ENCODE measurements at places on chromosomes 16 and 17.
A peak's percentile ranks its signal among the peaks of the same experiment; 100 is the strongest.

GRCh38 chr16:3951861-3952736 lies 71.6 kb upstream of the CREBBP start:
- H3K4me3 ChIP-seq = no peak overlapping the region
- H3K36me3 ChIP-seq = no peaks in the 10 kb centered on the region
- peaks cover 23% of the 10 kb centered on the region for H3K4me1 ChIP-seq
- H3K27ac ChIP-seq = no peak overlapping the region

- H3K4me3 ChIP-seq = no peak overlapping the region
- peaks cover 4% of the 10 kb centered on the region for H3K4me1 ChIP-seq
- DNase-seq = no peak
- no peak overlapping the region for H3K27ac ChIP-seq
- H3K36me3 ChIP-seq = peaks cover 29% of the 10 kb centered on the region
Measured at GRCh38 chr17:4958102-4958501, 7.2 kb downstream of the ENO3 start.

DNA sequence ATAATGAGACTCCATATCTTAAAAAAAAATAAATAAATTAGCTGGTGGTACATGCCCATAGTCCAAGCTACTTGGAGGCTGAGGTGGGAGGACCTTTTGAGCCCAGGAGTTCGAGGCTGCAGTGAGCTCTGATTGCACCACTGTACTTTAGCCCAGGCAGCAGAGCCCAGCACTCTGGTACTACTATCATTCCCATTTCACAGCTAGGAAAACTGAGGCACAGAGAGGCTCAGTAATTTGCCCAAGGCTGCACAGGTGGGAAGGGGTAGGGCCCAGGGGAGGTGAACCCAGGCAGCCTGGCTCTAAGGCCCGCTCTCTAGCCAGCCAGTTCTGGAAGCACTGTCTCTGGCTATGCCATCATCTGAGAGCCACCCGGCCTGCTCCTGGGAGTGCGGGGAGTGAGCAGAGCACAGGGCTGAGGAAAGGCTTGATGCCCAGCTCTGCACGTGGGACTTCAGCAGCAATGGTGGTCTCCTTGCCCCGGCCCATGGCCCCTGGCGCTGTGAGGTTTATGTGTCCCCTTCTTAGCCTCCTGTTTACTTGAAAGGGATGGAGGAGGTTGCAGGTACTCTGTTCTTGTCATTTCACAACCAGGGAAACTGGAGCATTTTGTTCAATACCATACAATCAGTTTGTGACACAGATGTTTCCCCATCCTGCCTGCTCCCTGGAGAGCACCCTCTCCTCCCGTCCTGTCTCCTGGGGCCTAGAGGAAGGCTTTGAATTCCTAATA lies 222.3 kb downstream of the KATNIP start:
- H3K27me3 ChIP-seq = no peaks in the 10 kb centered on the region
- no peak overlapping the region for H3K4me3 ChIP-seq
- no peaks in the 10 kb centered on the region for H3K4me1 ChIP-seq

GRCh38 chr17:19897090-19897837 lies 29.5 kb upstream of the ULK2 start:
- no peak overlapping the region for H3K4me3 ChIP-seq
- peaks cover 8% of the 10 kb centered on the region for H3K4me1 ChIP-seq
- DNase-seq = no peak

GRCh38 chr17:8896641-8897635 lies 29.5 kb upstream of the PIK3R6 start:
- no peak for DNase-seq
- H3K27ac ChIP-seq = no peak overlapping the region
- H3K36me3 ChIP-seq = no peaks in the 10 kb centered on the region
- no peaks in the 10 kb centered on the region for H3K4me1 ChIP-seq
- peaks cover 15% of the 10 kb centered on the region for H3K27me3 ChIP-seq

DNA sequence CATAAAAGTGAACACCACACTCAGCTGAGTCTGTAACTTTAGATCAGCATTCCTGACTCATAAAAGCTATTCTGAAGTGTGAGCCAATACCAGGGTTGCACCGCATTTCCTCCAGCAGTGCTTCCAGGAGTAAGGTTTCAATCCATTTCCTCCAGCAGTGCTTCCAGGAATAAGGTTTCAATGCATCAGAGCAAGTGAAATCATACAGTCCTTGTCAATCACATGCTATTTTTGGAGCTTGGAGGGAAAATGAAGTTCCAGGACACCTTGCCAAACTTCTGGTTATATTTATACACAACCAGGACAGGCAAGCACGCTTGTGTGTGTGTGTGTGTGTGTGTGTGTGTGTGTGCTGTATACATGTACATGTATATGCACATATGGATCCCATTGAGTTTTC lies 327.6 kb downstream of the GRIN2A start:
- no peak overlapping the region for H3K4me3 ChIP-seq
- H3K4me1 ChIP-seq = no peaks in the 10 kb centered on the region
- no peaks in the 10 kb centered on the region for H3K27me3 ChIP-seq
- H3K27ac ChIP-seq = no peak overlapping the region
- no peaks in the 10 kb centered on the region for H3K36me3 ChIP-seq

- no peaks in the 10 kb centered on the region for H3K4me1 ChIP-seq
- no peak overlapping the region for H3K27ac ChIP-seq
- no peak overlapping the region for H3K4me3 ChIP-seq
Measured at GRCh38 chr17:80729761-80730160, 185.1 kb downstream of the RPTOR start.

DNA sequence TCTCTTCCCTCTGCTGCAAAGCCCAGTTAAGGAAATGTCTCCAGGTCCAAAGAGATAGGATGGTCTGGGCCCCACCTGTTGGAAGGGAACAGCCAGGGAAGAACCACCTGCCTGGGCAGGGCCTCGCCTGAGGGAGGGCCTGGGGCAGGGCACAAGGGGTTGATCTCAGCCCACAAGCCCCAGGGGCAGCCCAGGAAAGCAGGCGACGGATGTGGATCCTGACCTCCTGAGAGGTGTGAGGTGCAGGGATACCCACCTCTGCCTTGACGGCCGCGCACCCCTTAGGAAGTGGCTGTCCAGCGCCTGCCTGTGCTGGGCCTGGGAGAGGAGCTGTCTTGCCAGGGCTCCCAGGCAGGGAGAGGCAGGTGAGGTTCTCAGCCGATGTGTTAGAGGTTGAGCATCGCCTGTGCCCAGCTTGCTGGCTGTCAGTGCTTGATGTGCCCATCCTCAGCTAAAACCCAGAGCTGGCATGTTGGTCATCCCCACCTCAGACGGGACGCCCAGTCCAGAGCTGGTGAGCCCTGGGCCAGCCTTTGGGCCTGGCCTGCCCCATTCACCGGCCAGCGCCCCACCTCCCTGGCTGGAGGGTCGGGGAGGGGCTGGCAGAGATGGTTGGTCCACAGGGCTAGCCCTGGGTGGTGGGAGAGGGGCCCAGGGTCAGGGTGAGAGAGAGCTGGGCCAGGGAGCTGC lies 434 bp downstream of the CEMP1 start:
- no peak overlapping the region for H3K4me3 ChIP-seq
- peaks cover 36% of the 10 kb centered on the region for H3K36me3 ChIP-seq
- DNase-seq = peak; percentile 67
- H3K27ac ChIP-seq = peak overlapping the region; percentile 89

DNA sequence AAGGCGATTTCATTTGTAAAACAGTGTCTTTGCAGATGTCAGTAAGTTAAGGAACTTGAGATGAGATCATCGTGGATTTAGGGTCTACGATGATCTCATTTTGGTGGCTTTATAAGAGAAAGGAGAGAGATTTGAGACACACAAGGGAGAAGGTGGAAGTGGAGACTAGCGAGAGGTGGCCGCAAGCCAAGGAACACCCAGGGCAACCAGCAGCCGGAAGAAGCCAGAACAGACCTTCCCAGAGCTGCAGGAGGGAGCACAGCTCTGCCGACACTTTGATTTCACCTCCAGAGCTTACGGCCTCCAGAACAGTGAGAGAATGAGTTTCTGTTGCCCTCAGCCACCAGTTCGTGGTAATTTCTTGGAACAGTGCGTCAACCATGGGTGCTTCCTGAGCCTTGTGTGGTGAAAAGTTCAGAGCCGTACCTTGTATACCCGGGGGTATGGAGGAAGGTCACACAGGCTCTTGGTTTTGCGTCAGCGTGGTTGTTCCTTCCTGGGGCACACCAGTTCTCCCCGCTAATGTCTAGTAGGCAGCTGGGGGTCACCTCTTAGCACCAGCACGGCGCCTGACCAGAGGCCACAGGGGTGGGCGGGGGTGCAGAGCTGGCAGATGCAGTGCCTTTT lies 12.9 kb upstream of the SEC14L1 start:
- H3K27ac ChIP-seq = peak overlapping the region; percentile 75
- H3K36me3 ChIP-seq = no peaks in the 10 kb centered on the region
- H3K4me3 ChIP-seq = peak overlapping the region; percentile 29
- H3K27me3 ChIP-seq = no peaks in the 10 kb centered on the region
- peak; percentile 77 for DNase-seq
- H3K4me1 ChIP-seq = peaks cover 31% of the 10 kb centered on the region

- H3K27me3 ChIP-seq = no peaks in the 10 kb centered on the region
- no peak overlapping the region for H3K27ac ChIP-seq
- H3K4me1 ChIP-seq = no peaks in the 10 kb centered on the region
- H3K36me3 ChIP-seq = no peaks in the 10 kb centered on the region
Measured at GRCh38 chr17:64679710-64680216, 17.7 kb upstream of the SMURF2 start.

GRCh38 chr17:40884708-40885512 lies at the start of gene KRT20:
TSS of gene KRT20 (minus strand) at chr17:40885242. CDS start at chr17:40885185, 57 bp downstream.
- no peak within 1 kb of the TSS for H3K27ac ChIP-seq
- H3K27me3 ChIP-seq = peaks cover 18% of the 10 kb centered on the region
- H3K4me3 ChIP-seq = no peak within 1 kb of the TSS
- H3K36me3 ChIP-seq = no peaks in the 10 kb centered on the region
- no peak for DNase-seq
- H3K4me1 ChIP-seq = no peaks in the 10 kb centered on the region

DNA sequence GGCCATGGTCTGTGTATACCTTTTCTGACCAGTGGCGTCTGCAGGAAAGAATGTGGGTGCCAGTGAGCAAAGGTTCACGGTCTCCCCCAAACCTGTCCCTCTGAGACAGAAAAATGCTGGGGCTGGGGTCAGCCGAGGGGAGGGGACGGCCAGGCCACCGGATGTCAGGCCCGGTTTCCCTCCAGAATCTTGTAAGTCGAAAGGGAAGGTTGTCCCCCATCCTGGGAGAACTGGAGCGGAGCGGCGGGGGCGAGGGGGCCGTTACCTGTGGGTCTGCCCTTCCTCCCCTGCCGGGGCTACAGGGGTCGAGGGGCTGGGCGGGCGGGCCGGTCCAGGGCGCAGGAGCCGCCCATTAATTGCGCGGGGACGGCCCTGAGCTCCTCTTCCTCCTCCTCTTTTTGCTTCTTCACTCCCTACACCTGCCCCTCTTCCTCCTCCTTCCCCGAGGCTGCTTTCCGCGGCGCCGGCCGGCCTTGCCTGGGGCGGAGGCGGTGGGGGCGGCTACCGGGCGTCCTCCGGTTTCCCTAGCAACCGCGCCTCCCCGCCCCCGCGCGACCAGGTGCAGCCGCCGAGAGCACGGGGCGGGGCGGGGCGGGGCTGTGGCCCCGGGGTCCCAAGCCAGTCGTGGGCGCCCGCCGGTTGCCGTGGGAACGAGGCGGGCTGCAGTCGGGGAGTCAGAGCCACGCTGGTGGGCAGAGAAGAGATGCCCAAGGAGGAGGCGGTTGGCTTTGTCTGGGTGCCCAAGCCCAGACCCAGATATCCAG lies at the start of gene MARCHF10:
MARCHF10 (minus strand) TSS at position 503 of the 764 bp plus-strand sequence. CDS start 6,579 bp downstream, outside the sequence.
- peaks cover 8% of the 10 kb centered on the region for H3K4me1 ChIP-seq
- peak within 1 kb of the TSS; percentile 28 for H3K4me3 ChIP-seq
- H3K27me3 ChIP-seq = peaks cover 17% of the 10 kb centered on the region

- peak; percentile 81 for DNase-seq
- no peaks in the 10 kb centered on the region for H3K36me3 ChIP-seq
- H3K4me1 ChIP-seq = peaks cover 51% of the 10 kb centered on the region
- H3K27ac ChIP-seq = peak overlapping the region; percentile 87
Measured at GRCh38 chr16:71540-72401, 660 bp downstream of the RHBDF1 start.

DNA sequence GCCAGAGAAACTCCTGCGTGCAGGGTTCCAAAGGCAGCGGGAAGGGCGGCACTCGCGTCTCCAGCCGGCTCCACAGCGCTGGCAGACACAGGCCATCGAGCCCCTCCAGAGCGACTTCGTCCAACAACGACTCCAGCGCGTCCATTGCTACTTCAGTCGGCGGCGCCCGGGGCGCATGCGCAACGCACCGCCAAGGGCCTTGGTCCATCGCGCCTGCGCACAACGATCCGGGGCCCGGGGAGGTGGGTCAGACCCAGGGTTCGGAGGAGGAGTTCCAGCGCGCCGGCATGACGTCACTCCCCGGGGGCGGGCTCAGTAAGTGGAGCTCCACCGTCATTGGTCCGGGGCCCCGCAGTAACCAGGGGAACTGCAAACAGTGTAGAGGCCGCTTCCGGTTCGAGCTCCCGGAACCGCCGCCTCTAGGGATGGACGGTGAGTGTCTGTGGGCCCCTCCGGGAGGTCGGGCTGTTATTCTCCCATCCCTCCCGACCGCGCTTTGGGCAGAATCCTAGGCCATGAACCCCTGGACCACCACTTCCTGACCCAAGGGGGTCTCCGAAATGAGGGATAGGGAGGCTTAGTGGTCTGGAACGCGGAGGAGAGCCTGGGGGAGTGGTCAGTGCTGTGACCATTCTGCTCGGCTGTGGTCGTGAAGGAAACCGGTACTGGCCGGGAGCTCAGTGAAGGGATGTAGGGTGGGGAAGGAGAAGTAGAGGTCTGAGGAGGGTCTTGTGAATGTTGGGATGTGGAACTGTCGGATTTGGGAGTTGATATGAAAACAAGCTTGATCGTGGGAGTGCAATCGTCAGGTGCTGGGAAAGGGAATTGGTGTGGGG lies at the start of the genes GTF3C1 and KATNIP:
GTF3C1 (minus strand) TSS at position 168 of the 836 bp plus-strand sequence; CDS start at position 145, 23 bp downstream.
KATNIP (plus strand) TSS at position 399 of the 836 bp plus-strand sequence; CDS start at position 426, 27 bp downstream.
- H3K4me1 ChIP-seq = peaks cover 27% of the 10 kb centered on the region
- no peaks in the 10 kb centered on the region for H3K27me3 ChIP-seq

DNA sequence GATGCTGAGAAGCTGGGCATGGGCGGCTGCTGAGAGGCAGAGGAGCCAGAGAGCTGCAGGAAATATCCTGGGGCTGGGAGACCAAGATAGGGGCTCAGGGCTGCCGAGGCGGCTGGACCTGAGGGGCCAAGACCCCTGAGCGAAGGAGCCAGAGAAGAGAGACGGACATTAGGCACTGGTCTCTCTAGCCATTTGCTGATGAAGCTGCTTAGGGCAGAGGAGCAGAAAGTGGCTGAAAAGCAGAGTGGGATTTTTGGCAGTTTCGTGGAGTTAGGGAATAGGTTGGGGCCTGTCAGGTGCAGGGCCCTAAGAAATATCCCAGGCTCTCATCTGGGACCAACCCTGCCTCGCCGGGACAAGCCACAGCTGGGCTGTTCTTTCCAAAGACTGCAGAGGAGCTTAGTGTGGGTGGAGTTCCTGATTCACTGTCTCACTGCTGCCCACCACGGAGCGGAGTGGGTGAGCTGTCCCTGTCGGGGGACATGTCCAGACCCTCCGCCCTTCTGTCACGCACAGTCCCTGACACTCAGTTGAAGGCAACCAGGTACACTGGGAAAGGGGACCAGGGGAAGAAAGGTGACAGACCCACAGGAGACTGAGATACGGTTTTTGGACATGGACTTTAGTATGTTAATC lies 11.3 kb upstream of the DNASE1 start:
- no peaks in the 10 kb centered on the region for H3K27me3 ChIP-seq
- H3K4me1 ChIP-seq = no peaks in the 10 kb centered on the region
- H3K27ac ChIP-seq = no peak overlapping the region

- peaks cover 64% of the 10 kb centered on the region for H3K27me3 ChIP-seq
- H3K36me3 ChIP-seq = no peaks in the 10 kb centered on the region
- H3K4me1 ChIP-seq = peaks cover 45% of the 10 kb centered on the region
- no peak for DNase-seq
- H3K4me3 ChIP-seq = peak overlapping the region; percentile 55
Measured at GRCh38 chr17:48589060-48589830, 796 bp downstream of the HOXB3 start.

GRCh38 chr16:75081179-75081859 lies 35.3 kb downstream of the LDHD start:
- DNase-seq = no peak
- H3K27me3 ChIP-seq = no peaks in the 10 kb centered on the region
- H3K4me1 ChIP-seq = peaks cover 8% of the 10 kb centered on the region
